ENCODE measurements at places on chromosomes 6 and 20.

DNA sequence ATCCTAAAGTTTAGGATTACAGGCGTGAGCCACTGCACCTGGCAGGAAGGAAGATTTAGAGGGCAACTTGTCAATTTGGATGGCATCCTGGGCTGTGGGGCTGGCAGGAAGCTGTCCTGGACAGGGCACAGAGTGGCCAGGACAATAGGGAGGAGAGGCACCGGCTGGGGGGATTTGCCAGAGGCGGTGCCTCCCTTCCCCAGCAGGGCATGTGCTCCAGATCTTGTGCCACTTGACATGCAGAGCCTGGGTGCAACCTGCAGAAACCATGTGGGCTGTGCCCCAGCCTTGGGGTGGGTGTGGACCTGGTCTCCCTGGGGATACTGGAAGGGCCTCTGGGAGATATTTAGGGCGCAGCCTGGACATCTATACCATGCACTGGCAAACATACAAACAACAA lies 58.6 kb upstream of the EEF1A1 start:
- no peak for DNase-seq

GRCh38 chr6:165059032-165059431 lies 250.4 kb downstream of the C6orf118 start:
- DNase-seq = no peak

DNA sequence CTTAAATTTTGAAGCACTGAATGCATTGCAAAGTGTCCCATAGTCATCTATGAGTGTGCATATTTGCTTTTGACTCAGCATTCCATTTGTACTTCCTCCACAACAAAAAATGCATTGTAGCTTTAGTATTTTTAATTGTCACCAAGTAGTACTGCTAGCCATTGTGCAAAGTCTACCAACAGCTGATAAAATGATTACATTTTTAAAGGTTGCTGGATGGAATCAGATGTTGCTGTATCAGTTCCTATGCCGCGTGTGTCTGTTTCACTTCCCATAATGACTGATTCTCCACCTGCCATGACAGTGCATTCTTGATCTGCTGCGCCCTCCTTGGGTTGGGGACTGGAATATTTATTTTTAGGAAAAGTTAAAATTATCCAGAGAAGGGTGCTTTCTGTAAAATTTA lies 41.2 kb downstream of the SLX4IP start:
- DNase-seq = no peak

GRCh38 chr6:168943231-168943905 lies 310.3 kb downstream of the THBS2 start:
- no peak for DNase-seq

DNA sequence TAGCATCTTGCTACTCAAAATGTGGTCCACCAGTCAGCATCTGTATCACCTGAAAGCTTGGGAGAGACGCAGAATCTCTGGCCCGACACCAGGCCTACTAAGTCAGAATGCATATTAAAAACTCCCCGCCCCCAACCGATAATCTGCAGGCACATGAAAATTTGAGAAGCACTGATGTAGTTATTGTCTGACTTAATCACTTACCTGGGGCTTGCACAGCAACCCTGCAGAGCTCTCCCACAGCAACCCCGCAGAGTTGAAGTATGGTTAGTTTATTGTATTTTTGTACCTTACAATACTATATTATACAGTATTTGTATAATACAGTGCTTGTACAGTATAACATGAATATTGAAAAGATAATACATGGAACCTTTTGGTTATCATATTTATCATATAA lies 53.7 kb downstream of the KLHL31 start:
- no peak for DNase-seq

- no peak for DNase-seq
Observed at GRCh38 chr20:62331347-62331746, 28.6 kb downstream of the ADRM1 start.

DNA sequence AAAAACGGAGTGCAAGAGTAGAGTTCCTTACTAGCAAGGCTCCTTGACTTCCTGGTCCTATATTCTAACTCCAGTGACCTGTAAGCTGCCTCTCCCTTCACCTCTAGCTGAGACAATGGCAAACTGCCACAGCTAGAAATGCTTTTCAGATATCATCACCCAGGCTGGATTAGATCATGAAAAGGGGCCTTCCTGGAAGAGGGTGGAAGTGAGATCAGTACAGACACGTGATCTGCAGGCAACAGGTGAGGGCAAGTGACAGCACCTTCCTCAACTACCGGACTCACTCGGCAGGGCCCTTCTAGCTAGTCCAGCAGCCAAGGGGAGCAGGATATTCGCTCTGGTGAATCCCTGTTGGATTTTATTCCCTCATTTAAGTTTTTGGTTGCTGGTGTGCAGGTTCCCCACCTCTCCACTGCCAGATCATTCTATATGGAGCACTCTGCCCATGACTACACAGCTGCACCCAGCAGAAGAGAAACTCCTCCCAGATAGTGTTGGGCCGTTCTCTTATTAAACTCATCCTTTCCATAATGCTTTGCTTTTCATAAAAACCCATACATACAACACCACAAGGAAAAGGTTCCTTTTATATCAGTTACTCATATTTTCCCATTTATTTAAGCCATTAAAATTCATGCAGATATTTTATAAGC lies 26.4 kb upstream of the FAM83C start:
- no peak for DNase-seq

DNA sequence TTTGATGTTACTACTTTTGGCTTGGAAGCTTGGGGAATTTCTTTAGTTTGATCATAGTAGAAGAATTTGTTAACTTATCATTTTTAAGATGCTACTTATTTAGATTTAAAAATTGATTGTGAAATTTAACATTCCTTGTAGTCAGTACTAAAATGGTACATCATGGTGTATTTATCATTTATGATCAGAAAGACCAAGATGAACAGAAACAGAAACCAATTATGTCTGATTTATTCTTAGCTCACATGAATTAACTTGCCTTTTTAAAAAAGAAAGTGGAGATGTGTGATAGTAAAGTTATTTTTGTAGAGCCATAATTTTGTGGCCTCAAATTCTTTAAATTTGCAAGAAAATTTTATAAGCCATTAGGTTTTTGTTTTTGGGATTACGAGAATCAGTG lies 77.6 kb downstream of the LIN28B start:
- no peak for DNase-seq

DNA sequence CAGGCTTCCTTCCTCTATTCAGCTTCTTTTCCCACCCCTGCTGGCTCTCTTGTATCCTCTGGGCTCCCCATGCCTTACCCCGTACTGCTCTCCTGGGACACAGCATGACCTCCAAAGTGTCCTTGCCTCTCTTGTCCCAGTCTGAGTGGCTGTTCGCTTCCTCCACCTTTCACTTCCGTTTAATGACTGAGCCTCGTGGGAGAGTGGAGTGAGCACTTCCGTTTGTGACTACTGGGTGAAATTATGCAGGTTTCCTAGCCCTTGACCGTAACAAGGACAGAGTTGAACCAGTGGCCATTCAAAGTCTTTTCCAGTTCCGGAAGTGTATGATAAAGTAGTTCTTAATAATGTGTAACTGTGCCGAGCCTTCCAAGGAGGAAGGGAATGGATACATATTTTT lies 109.2 kb downstream of the ARID1B start:
- DNase-seq = no peak

DNA sequence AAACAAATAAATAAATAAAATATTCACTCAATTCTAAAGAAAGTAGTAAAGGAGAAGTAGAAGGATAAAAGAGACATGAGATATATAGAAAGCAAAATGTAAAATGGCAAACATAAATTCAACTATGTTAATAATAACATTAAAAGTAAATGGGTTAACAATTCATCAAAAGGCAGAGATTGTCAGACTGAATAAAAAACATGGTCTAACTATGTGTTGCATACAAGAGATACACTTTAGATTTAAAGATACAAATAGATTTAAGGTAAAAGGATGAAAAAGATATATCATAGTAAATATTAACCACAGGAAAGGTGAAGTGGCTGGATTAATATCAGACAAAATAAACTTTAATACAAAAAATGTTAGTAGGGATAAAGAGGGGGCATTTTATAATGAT lies 35.8 kb upstream of the PDE10A start:
- DNase-seq = no peak

GRCh38 chr6:47348316-47348863 lies 38.7 kb upstream of the TNFRSF21 start:
- DNase-seq = no peak

- DNase-seq = no peak
Observed at GRCh38 chr6:150907383-150907782, 41.9 kb downstream of the MTHFD1L start.

DNA sequence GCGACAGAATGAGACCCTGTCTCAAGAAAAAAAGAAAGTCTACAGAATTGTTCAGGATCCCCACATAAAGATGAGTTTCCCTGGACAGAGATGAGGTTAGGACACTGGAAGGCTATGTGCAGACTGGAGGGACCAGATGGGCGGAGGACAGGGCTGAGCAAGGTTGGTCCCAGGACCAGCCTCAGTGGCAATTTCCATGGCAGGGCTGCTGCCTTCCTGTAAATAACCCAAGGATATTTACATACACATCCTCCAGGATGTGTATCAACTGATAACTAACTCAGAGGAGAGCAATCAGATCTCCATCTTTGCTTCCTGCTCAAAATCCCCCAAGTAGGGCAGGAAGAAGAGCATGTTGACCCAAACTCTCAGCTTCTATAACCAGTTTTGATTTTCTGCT lies 58.8 kb downstream of the RSPH3 start:
- no peak for DNase-seq

DNA sequence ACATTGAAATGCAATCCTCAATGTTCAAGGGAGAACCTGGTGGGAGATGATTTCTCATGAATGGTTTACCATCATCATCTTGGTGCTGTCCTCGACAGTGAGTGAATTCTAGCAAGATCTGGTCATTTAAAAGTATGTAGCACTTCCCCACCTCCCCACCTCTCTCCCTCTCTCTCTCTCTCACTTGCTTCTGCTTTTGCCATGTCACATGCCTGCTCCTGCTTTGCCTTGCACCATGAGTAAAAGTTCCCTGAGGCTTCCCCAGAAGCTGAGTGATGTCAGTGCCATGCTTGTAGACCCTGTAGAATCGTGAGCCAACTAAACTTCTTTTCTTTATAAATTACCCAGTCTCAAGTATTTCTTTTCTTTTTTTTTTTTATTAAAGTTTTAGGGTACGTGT lies 60.5 kb downstream of the DST start:
- no peak for DNase-seq

- peak; percentile 26 for DNase-seq
Observed at GRCh38 chr6:153976921-153977693, 61.9 kb upstream of the OPRM1 start.

GRCh38 chr6:163637524-163637923 lies 223.0 kb downstream of the QKI start:
- DNase-seq = no peak

- DNase-seq = no peak
Observed at GRCh38 chr20:61659246-61659993, 406.3 kb downstream of the TAF4 start.

DNA sequence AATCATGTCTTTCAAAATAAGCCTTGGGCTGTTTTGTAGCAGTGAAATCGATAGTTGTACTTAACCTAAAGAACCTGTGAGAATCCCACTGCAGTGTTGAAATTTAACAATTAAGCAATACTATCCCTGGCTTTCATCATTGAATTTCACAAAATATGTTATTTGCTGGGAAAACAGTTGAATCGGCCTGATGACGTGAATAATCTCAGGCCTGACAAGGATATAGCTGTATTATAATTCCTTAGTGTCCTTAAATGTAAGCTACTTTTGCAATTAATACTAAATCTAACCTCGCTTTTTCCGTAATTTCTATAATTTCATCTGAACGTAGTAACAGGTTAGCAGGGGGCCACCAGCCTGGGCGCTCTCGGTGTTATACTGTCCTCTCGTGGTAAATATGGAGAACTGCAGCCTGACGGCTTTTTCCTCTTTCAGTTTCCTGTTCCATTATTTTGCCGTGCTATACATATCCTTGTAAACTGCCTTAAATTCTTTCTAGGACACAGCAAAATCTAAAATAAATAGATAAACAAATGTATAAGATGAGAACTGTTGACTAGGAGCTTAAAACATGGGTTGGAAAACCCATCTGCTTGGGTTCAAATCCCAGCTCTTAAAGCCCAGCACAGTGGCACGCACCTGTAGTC lies 24.0 kb downstream of the MTFR2 start:
- DNase-seq = peak; percentile 41

DNA sequence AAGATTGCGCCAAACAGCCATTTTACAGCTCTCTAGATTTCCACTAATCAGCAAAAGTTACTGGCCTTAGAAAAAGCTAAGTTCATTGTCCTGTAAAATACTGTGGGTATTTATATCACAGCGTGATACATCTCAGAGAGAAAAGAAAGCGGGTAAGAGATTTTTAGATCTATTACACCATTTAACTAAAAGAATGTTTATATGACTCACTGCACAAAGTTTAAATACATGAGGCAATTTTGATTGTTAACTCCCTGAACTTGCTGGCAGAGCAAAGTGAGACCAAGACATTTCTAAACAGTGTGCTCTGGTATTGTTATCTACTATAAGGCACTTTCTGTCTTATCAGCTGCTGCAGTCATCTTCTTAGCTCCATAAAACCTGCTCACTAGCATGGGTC lies 314.3 kb downstream of the EPHA7 start:
- DNase-seq = no peak

GRCh38 chr20:50130356-50130723 lies 17.4 kb upstream of the UBE2V1 start:
- DNase-seq = no peak

DNA sequence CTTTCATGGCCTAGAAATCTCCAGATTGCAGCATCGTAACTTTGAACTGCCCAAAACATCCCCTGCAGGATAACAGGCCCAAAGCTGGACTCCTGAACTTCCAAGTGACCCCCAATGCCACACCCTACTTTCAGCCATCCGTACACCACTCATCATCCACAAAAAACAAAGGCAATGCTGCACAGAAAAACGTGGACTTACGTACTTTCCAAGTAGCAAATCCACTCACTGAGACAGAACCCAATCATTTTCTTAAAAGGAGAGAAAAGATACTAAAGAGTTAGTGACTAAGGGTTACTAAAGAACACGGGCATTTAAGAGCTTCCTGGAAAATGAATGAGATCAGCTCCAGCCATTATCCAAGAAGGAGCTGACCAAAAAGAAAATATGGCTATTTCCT lies 211.0 kb downstream of the WDR27 start:
- no peak for DNase-seq

DNA sequence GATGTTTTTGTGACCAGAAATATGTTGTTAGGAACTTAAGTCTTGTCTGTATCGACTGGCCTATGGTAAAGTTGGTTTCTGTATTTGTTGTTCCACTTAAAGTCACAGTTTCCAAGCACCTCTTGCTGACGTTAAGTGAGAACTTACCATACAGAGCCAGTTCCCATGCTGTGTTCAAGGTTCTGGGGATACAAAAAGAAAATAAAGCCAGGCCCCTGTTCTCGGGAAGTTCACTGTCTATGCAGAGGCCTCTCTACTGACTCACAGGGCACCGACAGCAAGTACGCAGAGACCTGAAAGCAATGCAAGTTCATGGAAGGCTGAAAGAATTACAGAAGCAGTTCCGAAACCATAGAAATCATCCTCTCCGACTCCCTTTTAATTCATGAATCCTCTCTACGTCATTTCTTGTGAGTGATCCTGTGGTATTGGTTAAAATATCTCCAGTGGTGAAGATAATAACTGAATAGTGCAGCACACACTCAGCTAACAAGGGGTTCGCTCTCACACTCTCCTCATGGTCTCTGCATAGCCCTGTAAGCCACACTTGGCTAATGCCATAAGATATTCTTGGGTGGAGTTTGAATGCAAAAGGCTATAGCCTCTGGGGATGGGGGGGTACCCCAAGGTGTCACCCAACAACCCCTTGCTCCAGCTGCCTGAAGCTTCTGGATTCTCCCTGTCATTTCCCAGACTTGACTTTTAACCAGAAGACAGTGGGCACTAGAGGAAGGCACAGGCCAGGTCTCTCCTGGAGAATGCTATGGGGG lies 91.2 kb upstream of the EXOC2 start:
- DNase-seq = no peak

- no peak for DNase-seq
Observed at GRCh38 chr6:105375797-105376196, 27.1 kb downstream of the PREP start.
